ENCODE measurements at places on chromosomes 12 and 14. TPM values are rescaled to one million over a fixed set of nuclear protein-coding genes. Genes with fewer than 3 reads are reported as not detected.

DNA sequence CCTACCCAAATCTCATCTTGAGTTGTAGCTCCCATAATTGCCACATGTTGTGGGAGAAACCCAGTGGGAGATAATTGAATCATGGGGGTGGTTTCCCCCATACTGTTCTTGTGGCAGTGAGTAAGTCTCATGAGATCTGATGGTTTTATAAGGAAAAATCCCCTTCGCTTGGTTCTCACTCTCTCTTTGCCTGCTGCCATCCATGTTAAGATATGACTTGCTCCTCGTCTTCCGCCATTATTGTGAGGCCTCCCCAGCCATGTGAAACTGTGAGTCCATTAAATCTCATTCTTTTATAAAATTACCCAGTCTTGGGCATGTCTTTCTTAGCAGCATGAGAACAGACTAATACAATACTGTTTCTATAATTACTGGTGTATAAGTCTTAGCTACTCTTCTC, 6.5 kb upstream of the BCAT1 start:
- DNase-seq = no peak

DNA sequence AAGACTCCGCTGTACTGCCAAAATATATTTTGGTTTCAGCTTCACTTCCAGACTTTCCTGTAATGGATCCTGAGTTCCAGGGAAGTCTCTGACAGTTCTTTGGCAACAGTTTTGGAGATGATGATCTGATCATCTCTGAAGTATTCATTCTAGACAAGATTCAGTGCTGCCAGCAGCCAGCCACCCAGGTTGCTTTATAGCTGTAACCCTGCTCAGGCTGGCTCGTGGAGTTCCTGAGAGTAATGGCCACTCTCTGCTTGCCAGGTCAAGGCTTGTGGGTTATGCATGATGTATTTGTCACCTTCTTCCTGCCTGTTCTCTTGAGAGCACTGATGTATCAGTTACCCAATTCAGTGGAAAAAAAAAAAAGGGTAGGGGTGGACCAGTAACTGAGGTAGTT, 124.3 kb downstream of the PPHLN1 start:
- peak; percentile 31 for DNase-seq

DNA sequence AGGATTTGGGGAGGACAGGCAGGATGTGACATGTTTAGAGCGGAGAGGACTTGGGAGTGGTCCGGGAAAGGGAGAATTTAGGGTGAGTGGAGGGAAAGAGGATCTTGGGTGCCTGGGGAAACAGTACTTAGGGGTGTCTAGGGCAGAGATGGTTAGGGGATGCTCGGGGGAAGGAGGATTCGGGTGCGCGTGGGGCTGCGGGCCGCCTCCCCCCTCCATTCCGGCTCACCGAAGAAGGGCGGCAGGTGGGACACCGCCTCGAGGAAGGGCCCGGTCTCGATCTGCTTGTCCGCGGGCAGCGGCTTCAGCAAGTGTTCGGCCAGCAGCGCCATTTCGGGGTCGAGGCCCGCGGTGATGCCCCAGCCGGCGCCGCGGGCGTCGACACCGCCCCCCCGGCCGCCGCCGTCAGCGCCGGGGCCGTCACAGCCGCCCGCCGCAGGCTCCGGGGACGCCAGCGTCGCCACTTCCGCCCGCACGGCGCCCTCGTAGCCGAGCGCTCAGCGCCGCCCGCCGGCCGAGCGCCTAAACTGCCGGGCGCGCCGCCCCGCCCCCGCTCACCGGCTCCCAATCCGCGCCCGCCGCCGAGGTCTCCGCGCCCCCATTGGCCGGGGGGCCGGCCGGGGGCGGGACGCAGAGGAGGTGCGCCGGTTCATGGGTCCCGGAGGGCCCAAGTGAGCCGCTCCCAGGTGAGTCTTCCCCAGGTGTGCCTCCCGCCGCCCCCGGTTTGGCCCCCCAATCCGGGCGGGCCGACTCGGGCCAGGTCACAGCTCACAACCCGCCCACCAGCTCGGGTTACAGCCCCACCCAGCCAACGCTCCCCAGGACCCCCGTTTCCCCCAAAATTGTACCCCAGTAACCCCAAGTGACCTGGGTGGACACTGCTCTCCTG, at the start of gene GLTP:
Gene GLTP (minus strand): TSS at position 499 of the 889 bp plus-strand sequence. CDS start 167 bp downstream, at position 332.
- DNase-seq = peak; percentile 83

- DNase-seq = no peak
Measured at GRCh38 chr12:34336619-34337465, 314.5 kb downstream of the ALG10 start.

DNA sequence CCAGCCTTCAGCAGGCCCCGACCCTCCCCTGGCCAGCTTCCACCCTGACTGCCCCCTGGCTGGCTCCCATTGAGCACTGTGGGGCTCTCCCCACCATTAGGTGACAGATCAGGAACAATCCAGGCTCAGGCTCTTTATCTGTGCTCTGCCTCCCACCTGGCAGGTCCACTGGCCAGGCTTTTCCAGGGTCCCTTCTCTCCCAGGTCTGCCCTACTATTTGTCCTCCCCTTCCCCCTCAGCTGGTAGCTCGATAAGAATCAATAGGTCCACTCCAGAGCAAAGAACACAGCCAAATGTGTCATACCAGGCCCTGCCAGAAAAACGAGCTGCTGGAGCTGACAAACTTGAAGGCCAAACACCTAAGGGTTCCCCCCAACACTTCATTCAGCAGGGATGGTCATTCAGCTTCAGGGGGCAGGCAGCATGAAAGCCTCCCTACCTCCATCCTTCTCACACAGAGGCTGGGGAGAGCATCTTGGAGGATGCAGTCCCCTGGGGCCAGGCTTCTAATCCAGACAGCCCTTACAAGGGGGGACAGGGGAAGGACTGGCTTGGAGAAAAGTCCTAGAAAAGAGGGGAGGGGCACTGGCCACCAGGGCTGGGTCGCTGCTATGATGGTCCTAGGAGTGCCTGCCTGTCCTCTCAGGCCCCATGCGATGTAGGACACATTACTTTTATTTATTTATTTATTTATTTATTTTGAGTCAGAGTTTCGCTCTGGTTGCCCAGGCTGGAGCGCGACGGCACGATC, 1.9 kb upstream of the KRT18 start:
- DNase-seq = no peak

GRCh38 chr12:57755454-57756372, 810 bp downstream of the MARCHF9 start:
- no peak for DNase-seq

- no peak for DNase-seq
Measured at GRCh38 chr14:26424537-26424936, 173.3 kb downstream of the NOVA1 start.

- DNase-seq = no peak
Measured at GRCh38 chr12:93530358-93530757, 42.1 kb upstream of the SOCS2 start.

- no peak for DNase-seq
Measured at GRCh38 chr12:4951601-4952000, 41.9 kb downstream of the KCNA1 start.

DNA sequence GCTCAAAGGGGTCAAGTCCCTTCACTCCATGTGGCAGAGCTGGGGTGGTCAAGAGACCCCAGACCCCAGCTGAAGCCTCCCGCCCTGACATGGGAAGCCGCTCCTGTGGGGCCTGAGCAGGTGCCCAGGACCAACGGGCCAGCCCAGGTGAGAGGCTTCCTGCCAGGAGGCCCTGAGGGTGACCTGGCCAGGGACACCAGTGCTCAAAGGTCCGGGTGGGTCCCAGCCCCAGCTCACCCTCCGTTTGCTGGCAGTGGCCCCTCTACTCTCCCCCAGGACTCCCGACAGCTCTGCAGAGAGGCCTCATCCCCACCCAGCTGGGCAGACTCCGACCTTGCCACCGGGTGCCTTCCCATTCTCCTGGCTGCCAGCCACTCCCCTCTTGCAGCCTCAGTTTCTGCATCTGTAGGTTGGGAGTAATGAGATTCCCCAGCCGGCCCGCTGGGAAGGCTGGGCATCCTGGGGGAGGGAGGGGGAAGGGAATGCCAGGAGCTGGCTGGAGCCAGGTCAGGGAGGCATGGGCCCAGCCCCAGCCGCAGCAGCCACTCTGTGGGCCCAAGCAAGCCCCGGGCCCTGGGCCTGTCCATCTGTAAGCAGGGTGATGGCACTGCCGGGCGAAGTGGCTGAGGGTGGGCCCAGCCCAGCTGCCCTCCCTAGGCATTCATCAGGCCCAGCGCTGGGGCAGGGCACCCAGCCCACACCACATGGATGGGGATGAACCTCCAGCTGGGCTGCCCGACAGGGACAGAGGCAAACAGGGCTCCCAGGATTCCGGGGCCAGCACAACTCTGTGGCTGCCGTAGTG, 10.3 kb upstream of the INF2 start:
- DNase-seq = no peak

DNA sequence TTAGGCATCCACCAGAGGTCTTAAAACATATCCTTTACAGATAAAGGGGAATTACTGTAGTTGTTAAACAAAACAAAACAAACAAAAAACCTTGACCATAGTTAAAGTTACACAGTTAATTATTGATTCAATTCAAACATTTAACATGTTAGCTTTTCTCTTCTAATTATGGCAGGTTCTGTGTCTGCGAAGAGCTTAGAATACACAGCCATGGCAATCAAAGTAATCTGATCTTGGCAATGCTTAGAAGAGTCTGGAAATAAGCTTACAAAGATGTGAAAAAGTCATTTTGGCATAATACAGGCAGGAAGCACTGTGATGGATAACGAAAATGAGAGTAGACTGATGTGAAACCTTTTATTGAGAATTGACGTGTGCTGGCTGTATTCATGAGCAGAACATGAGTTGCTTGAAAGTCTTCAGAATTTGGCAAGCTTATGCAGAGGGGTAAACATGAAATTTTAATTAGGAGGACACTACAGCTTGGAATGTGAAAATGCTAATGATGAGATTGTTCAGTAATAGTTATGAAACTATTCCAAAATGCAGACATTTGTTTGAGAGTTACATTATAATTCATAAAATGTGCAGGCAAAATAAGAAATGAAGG, 629.6 kb downstream of the FSCB start:
- no peak for DNase-seq

DNA sequence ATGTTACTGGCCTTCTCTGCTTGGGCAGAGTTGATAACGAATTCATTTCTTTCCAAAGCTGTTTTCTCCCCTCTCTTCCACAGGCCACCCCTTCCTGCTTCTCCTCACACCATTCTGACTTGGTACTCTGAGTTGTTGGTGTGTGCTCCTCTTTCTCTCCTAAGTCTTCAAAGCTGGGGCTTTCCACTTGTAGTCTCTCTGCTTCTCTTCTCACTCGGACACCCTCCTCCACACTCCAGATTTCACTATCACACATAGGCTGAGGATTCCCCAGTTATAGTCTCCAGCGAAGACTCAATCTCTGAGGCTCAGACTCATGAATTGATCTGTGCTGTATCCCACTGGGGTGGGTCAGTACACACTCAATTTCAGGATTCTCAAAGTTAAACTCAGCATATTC, 201.0 kb downstream of the SSPN start:
- no peak for DNase-seq

DNA sequence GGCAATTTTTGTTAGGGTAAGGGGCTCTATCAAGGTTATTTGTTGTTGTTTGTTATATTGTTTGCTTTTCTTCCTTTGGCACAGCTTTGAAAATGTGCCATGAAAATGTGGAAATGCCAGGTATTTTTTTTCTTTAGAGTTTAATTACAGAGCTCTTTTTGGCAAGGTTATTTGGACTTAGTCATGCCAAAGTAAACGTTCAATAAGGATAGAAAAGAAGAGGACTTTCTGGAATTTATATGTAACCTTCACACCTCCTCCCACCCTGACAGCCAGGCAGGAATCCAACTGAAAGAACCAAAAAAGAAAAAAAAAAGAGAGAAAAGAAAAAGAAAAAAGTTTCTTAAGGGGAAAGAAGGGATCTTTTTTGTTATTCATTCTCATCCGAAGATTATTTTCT, 217.8 kb downstream of the KITLG start:
- DNase-seq = no peak

GRCh38 chr14:62914025-62914424, 131.2 kb downstream of the KCNH5 start:
- DNase-seq = peak; percentile 36

GRCh38 chr12:51672334-51672733, 81.3 kb downstream of the SCN8A start:
- no peak for DNase-seq

- DNase-seq = peak; percentile 60
Measured at GRCh38 chr12:11650286-11651281, 1.1 kb downstream of the ETV6 start.

DNA sequence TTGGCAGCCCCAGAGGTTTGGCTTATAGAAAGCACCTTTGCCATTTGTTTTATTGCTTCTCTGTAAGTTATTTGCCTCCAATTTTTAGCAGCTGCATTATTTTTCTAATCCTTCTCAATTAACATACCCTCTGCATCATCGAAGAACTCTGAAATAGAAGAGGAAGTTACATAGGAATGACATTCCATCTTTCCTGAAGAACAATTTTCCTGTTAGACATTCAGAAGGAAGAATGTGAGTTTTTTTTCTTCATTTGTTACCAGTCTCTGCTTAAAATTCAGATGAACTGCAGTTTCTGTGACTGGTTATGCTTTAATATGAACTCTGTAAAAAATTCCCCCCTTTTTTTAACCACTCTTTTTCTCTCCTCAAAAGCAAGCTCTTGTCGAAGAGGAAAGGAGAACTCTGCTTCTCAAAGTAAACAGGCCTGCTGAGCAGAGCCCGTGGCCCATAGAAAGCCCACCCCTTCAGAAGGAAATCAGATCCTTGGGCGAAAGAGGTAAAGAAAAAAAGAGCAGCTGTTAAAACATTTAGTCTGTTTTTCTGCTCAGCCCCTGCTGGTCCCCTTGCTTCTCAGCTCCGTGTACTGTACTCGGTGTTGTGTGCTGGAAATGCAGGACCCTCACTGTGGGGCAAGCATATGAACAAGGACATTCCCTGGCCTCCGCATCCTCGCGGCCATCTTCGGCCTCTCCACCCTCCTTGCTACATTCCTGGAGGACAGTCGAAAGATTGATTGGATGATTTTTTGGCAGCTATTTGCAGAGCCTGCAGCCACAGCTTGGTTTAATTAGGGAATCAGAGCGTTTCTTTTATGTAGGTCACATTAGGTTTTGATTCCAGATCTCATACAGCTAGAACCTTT, 164.4 kb upstream of the LRIG3 start:
- DNase-seq = no peak

GRCh38 chr14:98958632-98959031, 313.4 kb downstream of the BCL11B start:
- no peak for DNase-seq

The CFAP251 gene
- total RNA-seq = 18.7 TPM

The TAS2R50 gene
- 6.2 TPM for total RNA-seq

The MGP gene
- total RNA-seq = 55.5 TPM

The TMX1 gene
- total RNA-seq = 39.7 TPM

The CYP27B1 gene
- total RNA-seq = 42.1 TPM
